Cardiac atrium fibroblast (primary cell): ENCODE measurements at places on chromosomes 7 and 10. TPM values are rescaled to one million over a fixed set of nuclear protein-coding genes. Genes with fewer than 3 reads are reported as not detected.

PPP1R17 gene
- not detected in 2 replicates for total RNA-seq

GJC3 gene
- total RNA-seq = not detected in 2 replicates

OPN1SW gene
- total RNA-seq = not detected in 2 replicates

PRSS2 gene
- not detected in 2 replicates for total RNA-seq

PLEKHS1 gene
- not detected in 2 replicates for total RNA-seq

VGF gene
- total RNA-seq = 0.18 and 0.65 TPM in 2 replicates
